T-helper 1 cell (primary cell): ENCODE measurements at places on chromosomes 6 and 20.

DNA sequence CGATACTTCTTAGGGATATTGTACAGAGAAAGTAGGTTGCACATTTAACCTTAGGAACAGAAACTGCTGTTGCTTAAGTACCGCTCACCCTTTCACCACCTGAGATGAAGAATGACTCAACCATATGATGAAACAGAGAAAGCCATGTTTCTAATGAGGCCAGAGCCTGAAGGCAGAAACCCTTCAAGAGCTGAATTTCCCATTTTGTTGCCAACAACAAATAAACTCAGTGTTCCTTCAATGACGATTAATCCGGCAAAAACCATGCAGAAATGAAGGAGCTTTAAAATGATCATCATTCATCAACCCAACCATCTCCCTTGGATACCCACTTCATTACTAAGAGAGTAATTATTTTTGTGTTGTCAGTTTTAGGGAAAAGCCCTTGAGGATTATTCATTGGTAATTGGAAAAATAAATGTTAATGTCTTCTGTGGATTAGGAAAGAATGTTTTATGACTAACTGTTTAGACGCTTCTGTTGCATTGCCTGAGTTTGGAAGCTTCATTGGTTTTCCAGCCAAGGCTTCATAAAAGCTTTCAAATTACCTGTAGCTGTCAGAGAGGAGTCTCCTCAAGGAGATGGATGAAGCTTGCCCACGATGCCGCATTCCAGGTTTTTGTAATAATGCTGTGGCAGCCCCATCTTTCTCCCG lies 112.1 kb upstream of the IYD start:
- DNase-seq: peak; percentile 14

- DNase-seq: no peak
Measured at GRCh38 chr6:154602708-154603107, 92.2 kb upstream of the CNKSR3 start.

DNA sequence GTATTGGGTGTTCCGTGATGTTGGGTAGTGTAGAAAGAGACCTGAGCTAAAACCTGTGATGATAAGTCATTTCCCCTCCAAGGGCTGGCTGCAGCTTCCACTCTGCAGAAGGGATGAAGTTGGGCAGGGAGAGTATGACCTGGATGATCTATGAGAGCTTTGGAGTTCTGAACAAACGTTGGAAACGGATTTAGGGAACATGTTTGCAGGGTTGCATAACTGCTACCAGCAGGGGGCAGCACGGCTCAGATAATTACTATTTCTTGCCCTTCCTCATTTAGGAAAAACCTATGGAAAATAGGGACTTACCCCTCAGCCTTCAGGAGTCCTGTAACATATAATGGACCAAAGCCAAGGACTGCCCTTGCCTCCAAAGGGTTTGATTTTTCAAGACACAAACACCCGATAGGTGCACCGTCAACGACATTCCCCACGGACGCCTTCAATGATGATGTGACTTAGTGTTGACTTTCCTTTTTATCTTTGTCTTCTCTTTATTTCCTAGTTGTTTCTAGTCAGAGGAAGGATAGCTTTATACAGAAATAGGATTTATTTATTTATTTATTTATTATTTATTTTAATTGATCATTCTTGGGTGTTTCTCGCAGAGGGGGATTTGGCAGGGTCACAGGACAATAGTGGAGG lies 164.9 kb upstream of the SASH1 start:
- DNase-seq: no peak

GRCh38 chr6:24872779-24873178 lies 63.0 kb downstream of the RIPOR2 start:
- DNase-seq: no peak

GRCh38 chr20:62951896-62952372 lies 575 bp upstream of the SLC17A9 start:
- no peak for DNase-seq

DNA sequence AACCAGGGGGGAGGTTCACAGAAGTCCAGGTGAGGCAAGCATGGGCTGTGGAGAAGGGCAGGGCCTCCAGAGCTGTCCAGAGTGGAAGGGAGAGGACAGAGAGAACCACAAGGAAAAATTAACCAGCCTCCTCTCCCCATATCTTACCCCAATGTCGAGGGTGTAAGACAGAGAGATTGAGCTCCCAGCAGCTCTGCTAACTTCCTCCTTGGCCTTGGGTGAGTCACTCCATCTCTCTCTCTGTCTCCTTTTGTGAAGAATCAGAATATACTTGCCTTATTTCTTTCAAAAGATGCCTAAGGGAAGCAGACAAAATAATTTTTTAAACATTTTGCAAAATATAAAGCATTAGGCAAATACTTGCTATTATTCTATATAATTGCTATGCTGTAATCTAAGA lies 58.3 kb upstream of the IYD start:
- DNase-seq: no peak

DNA sequence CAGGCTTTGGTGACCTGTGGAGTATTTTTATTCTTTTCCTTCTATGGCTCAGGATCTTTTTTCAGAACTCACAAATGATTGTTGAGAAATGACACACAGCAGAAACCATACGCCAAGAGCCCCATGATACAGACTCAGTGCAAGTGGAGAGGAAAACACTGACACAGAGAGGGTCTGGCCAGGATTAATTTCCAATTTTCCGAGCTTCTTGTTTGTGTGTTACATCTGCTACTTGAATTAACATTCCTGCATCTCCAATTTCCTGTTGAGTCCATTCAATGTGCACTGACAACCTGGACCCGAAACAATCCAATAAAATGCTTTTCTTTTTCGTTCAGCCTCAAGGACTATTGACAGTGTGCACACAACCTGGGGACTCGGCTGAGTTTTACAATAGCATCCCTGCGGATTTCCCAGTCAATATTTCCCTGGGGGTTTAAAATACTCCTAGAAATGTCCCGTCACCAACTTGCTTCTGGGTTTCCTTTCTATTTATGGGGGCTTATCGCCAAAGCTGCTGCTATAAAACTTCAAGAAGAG lies 4.9 kb upstream of the MLN start:
- DNase-seq: no peak

GRCh38 chr20:19780261-19780660 lies 22.2 kb downstream of the RIN2 start:
- DNase-seq: no peak

DNA sequence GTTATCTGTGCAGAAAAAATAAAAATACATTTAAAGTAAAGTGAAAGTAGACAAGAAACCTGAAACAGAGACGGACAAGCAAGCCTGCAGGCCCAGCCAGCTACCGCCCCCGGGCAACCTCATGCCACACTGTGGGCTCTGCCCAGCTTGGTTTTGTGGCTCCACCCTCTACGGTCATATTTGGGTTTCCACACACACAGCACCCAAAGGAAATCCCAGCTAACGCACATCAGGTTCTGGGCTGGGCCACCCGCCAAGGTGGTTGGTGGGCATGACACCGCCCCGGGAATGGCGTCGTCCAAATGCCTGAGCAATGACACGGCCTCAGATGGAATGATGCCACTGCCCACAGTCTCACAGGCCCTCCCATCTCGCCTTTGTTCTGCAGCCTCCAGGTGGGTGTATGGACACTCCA lies 22.9 kb downstream of the FAM110A start:
- no peak for DNase-seq

DNA sequence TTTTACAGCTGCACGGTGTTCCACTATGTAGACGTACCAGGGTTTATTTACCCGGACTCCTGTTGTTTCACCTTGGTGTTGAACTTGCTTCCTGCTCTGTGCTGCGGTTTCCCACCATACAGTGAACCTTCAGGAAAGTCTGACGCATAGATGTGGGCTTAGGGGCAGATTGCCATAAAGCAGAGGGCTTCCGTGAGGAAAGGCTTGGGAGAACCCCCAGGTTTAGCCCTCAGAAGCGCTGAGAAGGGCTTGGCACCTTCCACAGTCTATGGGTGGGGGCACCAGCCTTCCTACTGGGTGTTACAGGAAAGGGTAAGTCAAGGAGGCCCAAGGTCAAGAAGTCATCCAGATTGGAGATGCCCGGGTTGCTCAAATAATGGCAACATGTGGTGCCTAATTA lies 19.2 kb upstream of the MRPS18A start:
- no peak for DNase-seq

DNA sequence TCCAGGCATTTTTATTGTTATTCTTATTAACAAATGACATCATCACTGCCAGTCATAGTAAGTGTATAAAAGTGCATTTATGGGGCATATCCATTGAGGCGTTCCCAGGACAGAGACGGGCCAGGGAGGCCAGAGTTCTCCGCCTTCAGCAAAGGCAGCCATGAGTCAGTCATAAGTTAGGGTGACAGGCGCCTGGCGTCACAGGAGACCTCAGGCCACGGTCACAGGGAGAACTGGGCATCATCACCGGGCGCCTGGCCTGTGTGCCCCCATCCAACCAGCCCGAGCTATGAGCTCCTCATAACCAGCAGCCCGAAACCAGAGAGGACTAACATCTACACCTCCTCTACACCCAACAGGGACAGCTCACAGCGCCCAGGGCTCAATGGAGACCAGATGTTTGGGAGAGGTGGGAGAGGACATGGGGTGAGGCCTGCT lies 259.2 kb downstream of the DLL1 start:
- DNase-seq: no peak

GRCh38 chr6:135895231-135895911 lies 43.9 kb downstream of the PDE7B start:
- DNase-seq: no peak

- no peak for DNase-seq
Measured at GRCh38 chr20:44073011-44073674, 113.8 kb downstream of the JPH2 start.

DNA sequence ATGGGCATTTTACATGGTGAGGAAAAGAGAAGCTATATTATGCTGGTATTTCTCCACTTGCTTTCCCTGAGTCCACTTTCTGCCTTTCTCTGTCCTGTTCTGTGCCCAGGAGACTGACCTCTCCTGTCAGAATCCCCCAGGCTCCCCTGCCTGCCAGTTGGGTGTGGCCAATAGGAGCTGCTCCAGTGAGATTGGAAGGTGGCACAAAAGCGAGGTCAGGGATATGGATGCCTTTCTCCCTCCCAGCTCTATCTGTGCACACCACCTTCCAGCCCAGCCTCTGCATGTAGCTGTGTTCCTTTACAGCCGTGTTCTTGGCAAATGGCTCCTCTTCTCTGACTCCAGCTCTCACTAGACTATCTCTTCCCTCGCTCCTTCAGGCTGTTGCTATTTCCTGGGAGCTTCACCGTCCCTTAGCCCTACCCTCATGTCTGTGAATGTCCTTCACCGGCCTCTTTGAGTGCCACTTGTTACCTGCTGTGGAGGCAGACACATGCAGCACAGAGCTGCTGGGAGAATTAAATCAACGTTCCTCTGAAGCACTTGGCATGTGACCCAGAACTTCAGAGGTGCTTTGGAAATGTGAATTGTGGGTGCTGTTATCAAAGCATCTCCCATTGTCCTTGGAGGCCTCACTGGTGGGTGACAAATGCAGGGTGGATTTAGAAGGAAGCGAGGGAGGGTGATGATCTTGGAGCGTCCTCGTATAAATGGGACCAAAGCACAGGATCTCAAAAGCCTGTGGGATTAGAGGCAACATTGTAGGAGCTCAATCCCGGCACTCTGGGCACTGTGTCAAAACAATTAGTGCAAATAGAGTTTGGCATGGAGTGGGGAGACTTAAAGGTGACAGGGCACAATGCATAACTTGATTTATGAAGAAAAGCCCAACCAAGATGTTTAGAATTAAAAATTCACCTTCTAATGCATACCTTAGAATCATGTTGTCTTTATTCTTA lies 28.9 kb upstream of the RALGAPA2 start:
- no peak for DNase-seq

DNA sequence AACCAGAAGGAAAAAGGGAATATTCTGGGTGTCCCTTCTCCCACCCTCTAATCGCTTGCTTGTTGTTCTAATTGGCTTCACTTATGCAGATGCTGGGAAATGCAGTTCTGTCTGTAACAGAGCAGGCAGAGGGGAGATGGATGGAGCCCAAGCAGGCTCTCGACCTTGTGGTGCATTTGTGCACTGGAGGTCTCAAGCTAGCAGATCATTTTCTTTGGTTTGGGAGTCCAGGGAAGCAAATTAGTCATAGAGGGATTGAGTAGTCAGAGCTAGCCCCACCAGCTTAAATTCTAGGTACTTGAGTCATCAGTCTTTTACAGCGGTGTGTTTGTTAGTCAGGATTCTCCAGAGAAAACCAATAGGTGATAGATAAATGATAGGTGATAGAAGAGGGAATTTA lies 234.7 kb upstream of the ECI2 start:
- DNase-seq: no peak

GRCh38 chr6:111794727-111795452 lies 78.4 kb downstream of the FYN start:
- DNase-seq: peak; percentile 71

GRCh38 chr20:63873477-63873971 lies 8.5 kb downstream of the TPD52L2 start:
- no peak for DNase-seq

DNA sequence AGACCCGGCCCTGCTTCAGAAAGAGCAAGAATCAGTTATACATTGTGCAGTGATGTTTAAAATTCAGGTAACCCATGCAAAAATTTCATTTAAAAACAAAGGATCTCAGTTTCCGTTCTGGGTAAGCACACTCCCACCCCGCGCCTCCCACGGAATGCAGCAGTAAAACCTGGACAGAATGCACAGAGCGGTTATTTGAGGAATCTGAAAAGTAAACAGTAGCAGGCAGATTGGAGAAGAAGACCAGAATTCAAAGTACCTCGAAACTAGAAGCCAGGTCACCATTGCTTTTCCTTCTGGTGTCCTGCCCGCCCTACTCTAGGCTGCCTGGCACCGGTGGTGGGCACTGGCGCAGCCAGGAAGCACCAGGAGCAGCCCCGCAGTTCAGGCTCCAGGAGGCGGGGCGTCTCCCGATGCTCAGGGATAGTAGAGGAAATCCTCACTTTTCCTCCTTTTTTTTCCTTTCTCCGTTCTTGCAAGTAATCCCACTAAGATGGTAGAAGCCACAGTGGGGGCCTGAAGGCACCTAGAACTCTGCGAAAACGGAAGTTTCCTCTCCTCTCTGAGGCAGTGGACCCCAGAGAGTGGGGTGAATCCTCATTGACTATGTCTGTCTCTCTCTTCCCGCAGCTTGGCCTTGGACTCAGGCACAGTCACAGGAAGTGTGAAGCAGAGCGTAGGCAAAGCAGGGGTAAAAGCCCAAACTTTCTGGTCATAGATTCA lies 28.3 kb downstream of the METTL24 start:
- DNase-seq: no peak

DNA sequence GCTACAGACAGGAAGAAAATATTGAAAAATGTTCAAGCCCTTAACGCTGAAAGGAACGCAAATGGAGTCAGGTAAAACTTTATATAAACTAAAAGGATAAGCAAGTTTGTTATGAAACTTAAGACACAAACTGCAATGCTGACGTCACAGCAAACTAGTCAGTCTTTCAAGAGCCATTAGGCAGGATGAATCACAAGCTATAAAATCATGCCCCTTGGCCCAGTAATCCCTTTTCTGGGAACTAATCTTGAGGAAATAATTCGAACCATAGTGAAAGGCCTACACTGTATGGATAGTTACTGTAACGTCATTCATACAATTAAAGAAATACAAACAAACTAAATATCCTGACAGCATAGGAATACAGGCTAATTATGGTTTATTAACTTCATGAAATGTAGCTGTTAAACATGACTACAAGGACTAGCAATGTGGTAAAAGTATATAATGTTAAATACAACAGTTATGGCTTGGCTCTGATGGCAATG lies 42.7 kb upstream of the HINT3 start:
- DNase-seq: no peak
